ENCODE measurements at places on chromosomes 13 and 19.

GRCh38 chr19:38951187-38951586 lies 20.4 kb downstream of the MRPS12 start:
- DNase-seq, result no peak

- DNase-seq, result no peak
These were observed 673.8 kb downstream of the PCDH9 start for GRCh38 chr13:66556306-66556705.

DNA sequence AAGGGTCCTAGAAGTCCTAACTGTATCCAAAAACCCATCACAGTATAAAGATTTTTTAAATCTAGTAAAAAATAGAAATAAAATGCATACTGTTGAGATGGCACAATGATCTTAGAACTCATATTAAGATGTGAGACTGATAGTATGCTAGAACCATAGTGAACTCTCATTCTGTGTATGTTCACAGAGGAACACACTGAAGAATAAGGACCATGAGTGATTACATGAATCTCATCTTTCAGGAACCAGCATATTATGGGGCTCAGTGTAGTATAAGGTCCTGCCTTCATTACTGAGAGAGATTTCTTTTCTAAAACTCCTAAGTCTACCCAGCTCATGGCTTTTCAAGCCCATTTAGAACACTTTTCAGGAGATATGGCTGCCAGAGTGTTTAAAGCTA lies 59.8 kb upstream of the RFC3 start:
- DNase-seq, result no peak

GRCh38 chr13:29143847-29144246 lies 323.7 kb downstream of the MTUS2 start:
- no peak for DNase-seq

DNA sequence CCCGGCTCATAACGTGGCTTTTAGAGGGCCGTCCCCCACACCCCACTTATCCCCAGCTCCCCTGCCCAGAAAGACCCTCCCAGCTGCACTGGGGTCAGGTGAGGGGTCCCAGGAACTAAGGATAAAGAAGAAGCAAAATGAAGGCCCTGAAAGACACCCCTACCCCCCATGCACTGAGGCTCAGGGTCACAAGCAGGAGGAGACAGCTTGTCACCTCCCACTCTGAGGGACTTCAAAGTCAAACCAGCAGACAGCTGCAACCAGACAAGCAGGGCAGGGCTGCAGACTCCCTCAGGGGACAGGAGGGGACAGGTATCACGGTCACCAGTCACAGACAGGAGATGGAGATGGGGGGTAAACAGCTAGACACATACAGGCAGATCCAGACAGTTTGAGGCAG lies 6.1 kb upstream of the NANOS3 start:
- DNase-seq, result no peak

DNA sequence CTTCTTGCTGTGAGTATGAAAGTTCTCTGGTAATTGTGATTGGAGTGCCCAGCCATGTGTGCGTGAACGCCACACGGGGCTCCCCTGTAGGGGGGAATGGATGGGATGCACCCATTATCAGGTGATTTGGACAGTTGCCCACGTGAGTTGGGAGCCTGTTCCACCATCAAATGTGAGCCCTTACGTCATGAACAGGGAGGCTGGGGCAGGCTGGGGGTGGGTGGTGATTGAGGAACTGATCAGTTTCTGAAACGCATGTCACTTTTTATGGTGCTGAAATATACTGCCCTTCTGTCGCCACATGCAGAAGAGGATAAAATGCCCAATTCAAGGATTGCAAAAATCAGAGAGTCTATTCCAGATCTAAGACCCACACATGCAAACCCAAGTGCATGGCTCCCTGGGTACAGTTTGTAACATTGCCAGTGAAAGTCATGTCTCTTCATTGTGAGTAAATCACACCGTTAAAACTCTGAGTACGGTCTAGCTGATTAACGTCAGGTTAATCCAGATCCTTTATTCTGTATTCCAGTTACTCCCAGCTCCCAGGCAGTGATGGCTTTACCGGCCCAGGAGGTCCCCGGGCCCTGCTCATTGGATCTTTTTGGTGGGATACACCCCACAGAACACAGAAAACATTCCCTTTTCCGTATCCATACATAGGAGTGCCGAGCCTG lies 90.2 kb downstream of the RAB20 start:
- DNase-seq, result no peak

DNA sequence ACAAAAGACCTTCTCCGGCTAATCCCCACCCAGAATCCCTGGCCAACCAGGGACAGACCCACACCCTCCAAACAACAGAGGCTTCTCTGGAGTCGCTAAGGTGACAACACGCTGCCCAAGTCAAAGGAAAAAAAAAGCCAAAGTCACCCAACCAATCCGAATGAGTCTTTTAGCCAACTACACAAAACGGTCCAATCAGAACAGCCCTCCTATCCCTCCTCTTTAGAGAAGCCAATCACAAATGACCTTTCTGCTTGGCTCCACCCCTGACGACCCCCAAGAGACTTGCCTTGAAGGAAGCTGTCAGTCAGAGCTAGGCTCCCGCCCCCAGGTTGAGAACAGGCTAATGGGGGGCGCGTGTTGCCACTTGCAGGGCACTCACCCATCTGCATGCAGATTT lies 6.6 kb upstream of the FBXW9 start:
- no peak for DNase-seq

GRCh38 chr13:51967482-51968446 lies 43.5 kb downstream of the ATP7B start:
- DNase-seq, result no peak

DNA sequence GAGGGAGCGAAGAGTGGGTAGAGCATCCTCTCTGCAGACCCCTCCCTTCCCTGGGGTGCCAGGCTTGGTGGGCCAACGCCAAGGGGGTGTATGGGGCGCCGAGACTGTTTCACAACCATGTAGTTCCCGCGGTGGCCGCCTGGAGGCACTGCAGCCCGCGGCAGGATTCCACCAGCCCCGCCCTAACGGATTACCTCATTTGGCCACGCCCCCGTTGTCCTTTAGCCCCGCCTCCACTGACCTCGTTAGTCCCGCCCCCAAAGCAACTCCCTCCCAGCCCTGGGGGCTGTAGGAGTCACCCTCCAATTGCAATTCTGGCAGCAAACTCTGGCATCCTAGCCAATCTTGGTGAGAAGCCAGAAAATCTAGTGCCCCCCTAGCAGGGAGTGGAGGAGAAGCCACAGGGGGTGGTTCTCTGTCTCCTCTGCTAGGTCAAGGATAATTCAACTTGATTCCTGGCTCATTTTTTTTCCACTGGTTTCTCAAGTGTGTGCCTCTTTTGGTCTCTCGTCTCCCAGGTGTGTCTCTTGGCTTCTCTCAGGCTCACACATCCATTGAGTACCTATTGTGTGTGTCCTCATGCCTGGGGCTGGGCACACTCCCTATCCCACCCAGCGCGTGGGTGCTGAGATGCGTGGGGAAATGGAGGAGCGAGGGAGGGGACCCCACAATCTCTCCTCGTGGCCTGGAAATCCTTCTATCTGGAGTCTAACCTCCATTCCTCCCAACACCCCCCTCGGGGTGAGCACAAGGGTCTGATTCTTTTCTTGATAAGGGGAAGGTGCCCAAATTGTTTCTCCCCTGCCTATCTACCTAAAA lies 2.0 kb downstream of the OLFM2 start:
- DNase-seq, result peak; percentile 71

DNA sequence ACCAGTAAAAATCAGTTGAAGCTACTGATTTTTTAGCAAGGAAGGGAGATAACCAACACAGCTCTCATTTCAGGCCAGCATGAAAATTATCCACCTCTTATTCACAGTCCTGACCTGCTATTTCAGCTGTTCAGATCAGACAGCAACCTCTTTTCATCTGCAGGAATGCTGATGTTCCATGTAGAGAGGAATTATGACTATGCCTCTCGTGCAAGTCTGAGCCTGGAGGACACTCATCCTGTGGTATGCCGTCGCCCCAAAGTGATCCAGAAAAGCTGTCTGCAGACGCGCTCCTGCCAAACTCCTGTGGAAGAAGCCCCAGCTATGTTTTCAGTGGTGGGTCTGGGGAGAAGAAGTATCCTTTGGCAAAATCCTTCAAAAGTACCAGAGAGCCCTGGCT lies 563.5 kb upstream of the SLITRK1 start:
- DNase-seq, result no peak

DNA sequence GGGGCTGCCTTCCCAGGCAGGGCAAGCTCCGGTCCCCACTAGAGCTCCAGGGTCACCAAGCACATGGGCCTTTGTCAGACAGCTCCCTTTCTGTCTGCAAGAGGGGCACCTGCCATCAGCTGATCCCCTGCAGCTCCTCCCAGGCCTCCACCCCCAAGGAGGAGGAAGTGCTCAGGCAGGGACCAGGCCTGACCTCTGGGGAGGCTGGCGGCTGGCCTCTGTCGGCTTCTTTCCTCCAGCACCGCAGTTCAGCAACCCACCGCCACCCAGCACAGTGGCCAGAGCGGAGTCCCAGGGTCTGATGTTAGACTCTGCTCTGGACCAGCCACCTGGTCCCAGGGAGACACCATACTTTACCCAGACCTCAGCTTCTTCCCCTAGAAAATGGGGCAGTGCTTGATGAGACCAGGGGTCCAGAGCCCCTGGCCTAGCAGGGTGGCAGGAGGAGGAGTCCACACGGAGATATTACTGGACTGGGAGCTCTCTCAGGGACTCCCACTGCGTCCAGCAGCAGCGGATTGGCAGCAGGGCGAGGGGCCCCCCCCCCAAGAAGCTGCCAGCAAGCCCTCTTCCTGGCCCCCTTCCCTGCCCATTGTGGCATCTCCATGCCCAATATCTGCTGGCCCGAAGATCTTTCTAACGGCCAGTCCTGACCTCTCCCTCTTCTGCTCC lies 24.1 kb downstream of the NKPD1 start:
- DNase-seq, result no peak

DNA sequence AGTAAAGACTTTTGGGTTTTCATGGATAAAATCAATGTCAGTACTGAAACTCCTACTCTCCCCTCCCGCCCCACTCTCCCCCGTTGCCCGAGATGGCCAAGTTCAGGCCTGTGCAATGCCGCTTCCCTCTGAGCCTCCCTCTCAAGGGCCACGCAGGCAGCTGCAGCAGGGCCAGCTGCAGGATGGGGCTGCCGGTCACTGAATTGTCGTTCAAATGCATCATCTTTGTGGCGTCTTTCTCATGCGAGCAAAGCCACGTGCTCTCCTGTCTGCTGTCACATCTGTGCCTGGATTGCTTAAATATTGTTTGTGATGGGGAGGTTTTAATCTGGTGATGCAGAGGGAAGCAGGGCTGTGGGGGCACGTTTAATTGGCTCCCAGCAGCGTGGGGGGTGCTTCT lies 26.6 kb downstream of the SHISA2 start:
- DNase-seq, result no peak

DNA sequence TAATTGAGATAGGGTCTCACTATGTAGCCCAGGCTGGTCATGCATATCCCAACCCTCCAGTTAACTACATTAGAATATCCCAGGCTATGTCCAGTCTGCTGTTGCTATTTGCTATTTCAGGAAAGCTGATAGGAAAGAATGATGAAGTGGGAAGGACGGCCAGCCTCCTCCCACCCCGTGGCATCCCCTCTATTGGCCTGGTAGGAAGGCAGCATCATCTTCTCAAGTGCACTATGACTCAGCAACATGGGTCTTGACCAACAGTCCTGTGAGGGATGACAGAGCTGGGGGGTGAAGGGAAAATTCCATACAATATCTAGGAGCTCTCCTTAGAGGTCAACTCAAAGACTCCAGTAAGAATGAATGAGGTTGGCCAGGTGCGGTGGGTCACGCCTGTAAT lies 48.0 kb upstream of the ABCC4 start:
- DNase-seq, result no peak

GRCh38 chr19:50230379-50231351 lies 27.2 kb downstream of the MYH14 start:
- DNase-seq, result no peak

DNA sequence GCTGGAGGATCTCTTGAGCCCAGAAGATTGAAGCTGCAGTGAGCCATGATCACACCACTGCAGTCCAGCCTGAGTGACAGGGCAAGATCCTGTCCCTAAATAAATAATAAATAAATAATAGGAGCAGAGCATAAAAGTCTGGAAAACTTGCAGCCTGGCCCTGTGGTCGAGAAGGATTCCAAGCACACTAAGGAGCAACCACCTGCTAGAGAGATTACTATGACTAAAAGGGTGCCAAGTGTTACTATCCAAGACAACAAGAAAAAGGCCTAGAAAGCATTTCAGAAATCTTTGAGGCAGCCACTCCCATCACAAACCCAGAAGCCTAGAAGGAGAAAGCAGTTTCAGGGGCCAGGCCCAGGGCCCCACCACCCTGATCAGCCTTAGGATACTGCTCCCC lies 46.1 kb downstream of the LHFPL6 start:
- DNase-seq, result no peak

- no peak for DNase-seq
These were observed 46.3 kb downstream of the SIPA1L3 start for GRCh38 chr19:37953171-37953917.

GRCh38 chr13:95896301-95896700 lies 156.9 kb downstream of the UGGT2 start:
- DNase-seq, result no peak

GRCh38 chr19:2060884-2061494 lies 9.9 kb upstream of the MKNK2 start:
- DNase-seq, result no peak

DNA sequence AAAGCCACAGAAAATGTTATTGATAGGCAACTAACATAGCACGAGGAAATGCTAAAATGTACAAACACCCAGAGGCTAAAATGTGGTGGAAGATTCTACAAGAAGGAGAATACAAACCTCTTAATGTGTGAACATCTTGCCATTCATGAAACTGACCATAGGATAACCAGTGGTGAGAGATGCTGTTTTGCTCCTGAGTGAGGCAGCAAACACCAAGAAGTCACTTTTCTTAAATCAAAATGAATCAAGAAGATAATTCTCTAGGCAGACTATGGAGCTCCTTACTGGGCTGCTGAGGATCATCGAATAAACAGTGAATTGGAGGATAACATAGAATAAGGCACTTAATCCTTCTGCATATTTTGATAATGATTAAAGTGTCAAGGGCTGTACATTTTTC lies 375.4 kb upstream of the SLITRK6 start:
- DNase-seq, result no peak

GRCh38 chr13:112895521-112896465 lies 73.2 kb upstream of the MCF2L start:
- DNase-seq, result no peak

- DNase-seq, result no peak
These were observed 1608.2 kb downstream of the SLITRK5 start for GRCh38 chr13:89279374-89279773.

DNA sequence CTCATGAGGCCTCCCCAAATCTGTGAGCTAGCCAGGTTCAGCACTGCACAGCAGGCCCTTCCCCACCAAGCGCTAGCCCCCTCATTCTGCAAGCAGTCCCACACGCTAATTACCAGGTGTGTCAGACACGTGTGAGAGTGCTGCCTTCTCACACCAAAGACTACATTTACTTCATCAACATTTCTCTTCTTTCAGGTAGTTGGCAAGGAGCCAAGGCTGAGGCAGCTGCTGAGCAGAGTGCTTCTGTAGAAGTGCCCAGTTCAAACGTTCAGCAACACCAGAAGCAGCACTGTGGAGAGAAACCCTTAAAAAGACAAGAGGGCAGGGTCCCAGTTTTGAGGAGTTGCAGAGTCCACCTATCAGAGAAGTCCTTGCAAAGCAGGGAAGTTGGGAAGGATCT lies 6.4 kb downstream of the ZNF773 start:
- DNase-seq, result no peak

DNA sequence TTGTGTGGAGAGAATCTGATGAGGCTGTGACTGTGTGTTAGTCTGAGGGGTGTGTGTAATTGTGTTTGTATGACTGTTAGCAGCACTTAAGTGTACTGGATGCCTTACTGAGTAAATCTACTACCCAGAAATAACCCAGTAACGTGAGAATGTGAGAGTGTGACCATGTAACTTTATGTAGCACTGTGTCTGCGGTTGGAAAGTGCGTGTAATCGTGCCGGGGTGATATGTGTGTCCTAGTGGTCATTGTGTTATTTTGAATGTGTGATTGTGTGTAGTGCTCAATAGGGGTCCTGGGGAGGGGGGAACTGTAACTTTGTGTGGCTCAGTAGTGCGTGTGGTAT lies 550 bp downstream of the ZNF383 start:
- no peak for DNase-seq
